ENCODE measurements at places on chromosomes 12 and 14.

GRCh38 chr12:68114606-68115005 is 44.9 kb downstream of the IFNG start:
- DNase-seq: no peak

- no peak for DNase-seq
Observed at GRCh38 chr14:34718750-34719304, 4.4 kb upstream of the CFL2 start.

- no peak for DNase-seq
Observed at GRCh38 chr12:130433834-130434233, 96.1 kb downstream of the PIWIL1 start.

DNA sequence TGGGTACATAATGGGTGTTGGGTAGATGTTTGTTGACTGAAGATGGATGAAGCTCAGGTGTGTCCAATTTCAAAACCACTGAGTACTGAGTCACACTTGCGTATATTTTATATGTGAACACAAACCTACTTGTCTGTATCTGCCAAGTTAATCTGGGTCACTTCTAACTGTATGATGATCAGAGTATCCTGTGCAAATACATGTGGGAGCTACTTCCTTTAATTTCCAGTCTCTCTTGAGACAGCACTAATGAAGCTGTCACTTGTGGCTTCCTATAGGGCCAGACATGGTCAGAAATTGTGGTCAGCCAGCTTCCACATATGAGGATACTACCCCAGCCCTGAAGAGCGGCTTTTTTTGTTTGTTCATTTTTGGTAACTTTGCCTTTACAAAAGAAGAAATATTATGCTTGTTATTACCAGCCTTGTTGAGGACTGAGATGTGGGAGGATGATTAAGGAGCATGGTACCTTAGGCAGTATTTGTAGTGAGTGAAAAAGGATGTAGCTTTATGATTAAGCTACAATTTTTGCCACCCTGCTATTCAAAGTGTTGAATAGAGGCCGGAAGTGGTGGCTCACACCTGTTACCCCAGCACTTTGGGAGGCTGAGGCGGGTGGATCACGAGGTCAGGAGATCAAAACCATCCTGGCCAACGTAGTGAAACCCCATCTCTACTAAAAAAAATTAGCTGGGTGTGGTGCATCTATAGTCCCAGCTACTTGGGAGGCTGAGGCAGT is 32.4 kb downstream of the PLXNC1 start:
- DNase-seq: no peak

- DNase-seq: no peak
Observed at GRCh38 chr12:27164330-27165040, 79.6 kb upstream of the STK38L start.

DNA sequence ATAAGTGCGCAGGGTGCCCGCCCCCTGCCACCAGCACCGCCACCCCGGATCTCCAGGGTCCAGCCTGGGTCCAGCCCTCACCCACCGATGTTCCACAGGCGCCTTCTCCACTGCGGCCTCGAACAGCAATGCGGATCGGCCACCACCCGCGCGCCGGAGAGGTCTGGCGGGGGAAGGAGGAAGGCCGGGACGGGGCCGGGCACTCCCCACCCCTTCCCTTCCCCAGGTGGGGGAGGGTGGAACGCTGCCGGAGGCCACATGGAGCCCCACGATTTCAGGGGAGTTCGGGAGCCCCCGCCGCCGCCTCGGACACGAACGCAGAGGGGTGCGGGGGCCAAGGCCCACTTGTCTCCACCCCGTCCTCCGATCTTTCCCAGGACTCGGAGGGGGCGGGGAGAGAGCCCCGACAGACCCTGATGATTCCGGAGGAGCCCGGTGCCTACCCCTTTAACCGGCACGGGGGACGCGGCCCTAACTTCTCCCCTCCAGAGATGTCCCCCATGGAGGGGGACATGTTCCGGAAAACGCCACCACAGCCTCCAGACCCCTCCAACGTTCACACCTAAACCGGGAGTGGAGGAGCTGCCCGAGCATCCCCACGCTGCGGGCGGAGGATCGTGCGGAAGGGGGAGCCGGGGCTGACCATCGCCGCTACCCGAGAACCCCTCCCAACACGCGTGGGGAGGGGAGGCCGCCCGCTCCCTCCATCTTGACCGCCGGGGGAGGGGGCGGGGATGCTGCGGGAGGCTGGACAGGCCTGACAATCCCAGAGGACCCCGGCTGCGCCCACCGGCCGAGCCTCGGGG is 1.1 kb downstream of the ATXN2 start:
- DNase-seq: peak; percentile 45

DNA sequence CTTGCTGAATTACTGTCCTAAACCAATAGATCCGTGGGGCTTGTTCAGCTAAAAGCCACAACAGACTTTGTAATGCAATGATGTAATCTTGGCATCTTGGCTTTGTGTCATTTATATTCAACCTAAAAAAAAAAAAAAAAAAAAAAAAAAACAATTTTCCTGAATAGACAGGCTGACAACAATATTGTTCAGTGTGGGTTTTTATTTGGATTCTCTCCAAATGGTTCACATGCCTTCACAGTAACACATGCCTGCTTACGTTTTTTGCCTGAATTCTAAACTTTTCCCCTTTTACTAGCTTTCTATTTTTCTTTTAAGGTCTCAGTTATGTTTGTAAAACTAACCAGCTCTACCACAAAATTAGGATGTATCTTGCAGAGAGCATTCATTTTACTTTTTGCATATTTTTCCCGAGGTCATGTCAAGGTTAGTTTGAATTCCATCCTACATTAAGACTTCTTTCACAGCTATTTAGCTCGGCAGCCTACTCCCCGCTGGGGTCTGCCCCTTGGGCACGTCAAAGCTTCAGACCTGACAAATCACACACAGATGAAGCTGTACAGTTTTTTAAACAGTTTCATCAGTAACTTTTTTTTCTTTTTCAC is 213.7 kb upstream of the NPAS3 start:
- peak; percentile 48 for DNase-seq

GRCh38 chr12:29572938-29573337 is 75.5 kb upstream of the OVCH1 start:
- no peak for DNase-seq

GRCh38 chr12:43964961-43965360 is 129.1 kb downstream of the TMEM117 start:
- DNase-seq: no peak

- peak; percentile 30 for DNase-seq
Observed at GRCh38 chr14:61929651-61930050, 167.4 kb downstream of the SNAPC1 start.

DNA sequence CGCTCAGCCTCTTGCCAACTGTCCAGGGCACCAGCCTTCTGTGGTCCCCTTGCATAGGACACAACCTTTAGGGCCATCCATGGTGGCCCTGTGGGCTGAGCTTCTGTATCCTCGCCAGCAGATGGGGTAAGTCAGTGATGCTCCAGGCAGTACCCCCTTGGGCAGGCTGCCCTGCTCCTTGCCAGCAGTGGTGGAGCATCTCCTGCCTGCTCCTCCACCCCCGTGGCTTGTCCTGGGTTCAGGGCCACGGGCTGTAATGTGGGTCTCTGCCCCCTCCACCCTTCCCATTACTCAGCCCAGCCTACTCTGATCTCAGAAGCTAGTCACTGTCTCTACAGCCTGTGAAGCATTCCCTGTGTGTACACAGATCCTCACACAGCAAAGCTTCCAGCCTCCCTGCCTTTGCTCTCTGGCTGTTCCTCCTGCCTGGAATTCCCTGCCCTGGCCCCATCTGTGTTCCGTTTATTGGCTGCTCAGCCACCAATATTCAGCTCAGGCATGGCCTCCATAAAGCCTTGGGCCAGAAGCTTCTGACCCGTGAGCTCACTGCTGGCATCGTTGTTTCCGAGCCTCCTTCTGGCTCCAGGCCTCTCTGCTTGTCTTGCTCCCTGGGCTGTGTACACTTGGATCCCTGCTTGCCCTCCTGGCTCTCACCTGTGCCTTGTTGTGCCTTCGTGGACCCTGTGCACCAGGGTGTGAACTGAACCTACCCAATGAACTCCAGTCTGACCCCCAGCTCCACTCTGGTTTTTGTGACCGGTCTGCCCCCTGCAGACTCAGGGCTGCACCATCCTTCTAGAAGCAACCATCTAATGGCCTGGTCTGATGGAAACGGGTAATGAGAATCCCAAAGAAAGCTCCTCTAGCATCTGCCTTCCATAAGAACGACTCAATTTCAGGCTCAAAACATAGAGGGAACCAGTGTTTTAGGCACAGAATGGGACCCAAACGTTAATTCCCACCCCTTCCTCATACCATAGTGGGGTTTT is 177.0 kb upstream of the PRMT8 start:
- DNase-seq: no peak

GRCh38 chr14:38387821-38388220 is 131.9 kb upstream of the CLEC14A start:
- no peak for DNase-seq

GRCh38 chr12:88433997-88434703 is 146.1 kb downstream of the KITLG start:
- DNase-seq: no peak

GRCh38 chr14:48398675-48399282 is 723.4 kb upstream of the MDGA2 start:
- DNase-seq: peak; percentile 51

GRCh38 chr14:75711105-75711795 is 50.2 kb downstream of the TTLL5 start:
- peak; percentile 65 for DNase-seq

DNA sequence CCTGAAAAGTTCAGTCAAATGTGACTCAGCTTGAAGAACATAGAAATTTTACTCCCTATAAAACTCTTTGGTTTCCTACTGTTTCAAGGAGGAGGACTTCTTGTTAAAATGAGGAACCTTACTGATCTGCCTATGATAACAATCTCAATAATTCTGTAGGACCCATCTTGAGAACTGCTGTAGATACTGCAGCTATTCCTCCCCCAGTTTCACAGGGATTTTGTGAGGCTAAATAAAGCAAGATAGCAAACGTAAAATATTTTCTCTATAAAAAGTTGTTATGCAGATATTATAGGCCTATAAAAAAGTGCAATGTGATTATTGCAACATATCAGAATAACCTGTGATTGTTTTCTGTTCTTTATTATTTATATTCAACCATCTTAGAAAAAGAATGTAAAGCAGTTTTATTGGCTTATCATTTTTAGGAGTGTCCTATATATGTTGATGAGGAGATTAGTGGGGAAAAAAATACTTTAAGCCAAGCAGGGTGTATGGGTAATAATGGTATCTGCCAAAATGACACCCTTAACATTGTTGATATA is 12.1 kb downstream of the CLEC14A start:
- no peak for DNase-seq

GRCh38 chr14:95645389-95645996 is 40.7 kb upstream of the TCL1B start:
- DNase-seq: no peak

DNA sequence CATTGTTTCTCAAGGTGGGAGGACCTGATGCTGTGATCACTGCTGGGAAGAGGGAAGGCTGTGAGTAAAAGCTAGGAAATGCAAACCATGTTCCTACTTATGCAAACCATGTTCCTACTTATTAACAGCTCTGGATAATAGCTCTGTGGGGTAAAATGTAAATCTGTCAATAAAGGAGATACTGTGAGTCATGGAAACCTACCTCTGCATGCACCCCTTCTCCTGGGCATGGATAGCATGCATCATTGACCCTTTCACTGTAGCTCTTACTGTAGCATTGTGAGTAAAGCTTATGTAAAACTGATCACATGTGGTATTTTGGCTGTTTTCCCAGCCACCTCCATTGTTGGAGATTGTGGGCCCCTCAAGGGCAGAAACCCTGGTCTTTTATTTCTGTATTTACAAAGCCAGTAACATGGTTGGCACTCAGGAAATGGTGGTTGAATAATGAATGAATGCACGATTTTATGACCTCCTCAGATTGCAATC is 253.7 kb downstream of the GRIN2B start:
- no peak for DNase-seq

DNA sequence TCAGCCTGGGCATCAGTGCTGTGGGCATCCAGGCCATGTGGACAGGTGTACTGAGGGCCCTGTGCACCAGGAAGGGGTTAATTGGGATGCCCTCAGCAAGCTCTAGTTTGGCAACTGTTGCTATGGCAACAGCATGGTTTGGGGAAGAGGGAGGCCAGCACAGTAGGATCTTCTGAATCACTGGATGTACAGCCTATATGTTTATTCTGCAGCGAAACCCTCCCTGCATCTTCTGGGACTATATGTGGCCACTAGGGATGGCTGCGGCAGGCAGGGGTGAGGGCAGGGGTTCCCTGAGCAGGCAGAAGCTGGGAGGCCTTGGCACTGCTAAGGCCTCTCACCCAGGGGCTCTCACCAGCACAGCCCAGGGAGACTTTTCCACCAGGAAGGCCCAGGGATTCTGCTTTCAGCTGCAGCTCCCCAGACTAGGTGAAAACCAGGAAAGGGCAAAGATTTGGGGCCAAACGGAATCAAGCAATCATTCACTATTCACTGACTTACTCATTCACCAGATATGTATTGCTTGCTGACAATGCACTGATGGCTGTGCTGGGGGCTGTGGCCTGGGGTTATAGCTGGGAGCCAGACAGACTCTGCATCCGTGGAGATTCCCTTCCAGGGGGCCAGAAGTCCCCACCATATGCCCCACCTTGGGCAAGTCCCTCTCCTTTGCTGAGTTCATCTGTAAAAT is 42.8 kb downstream of the IRF2BPL start:
- no peak for DNase-seq
